ENCODE measurements at places on chromosomes 1 and 21.

- no peak for DNase-seq
These were observed 685 bp downstream of the CRTC2 start for GRCh38 chr1:153957744-153958110.

GRCh38 chr1:94622757-94623156, 81.2 kb upstream of the F3 start:
- peak; percentile 95 for DNase-seq

GRCh38 chr1:168348146-168348709, 67.6 kb downstream of the TBX19 start:
- no peak for DNase-seq

- no peak for DNase-seq
These were observed 1.9 kb downstream of the PPFIA4 start for GRCh38 chr1:203028067-203028783.

- DNase-seq: no peak
These were observed 10.6 kb downstream of the HCRTR1 start for GRCh38 chr1:31627930-31628559.

DNA sequence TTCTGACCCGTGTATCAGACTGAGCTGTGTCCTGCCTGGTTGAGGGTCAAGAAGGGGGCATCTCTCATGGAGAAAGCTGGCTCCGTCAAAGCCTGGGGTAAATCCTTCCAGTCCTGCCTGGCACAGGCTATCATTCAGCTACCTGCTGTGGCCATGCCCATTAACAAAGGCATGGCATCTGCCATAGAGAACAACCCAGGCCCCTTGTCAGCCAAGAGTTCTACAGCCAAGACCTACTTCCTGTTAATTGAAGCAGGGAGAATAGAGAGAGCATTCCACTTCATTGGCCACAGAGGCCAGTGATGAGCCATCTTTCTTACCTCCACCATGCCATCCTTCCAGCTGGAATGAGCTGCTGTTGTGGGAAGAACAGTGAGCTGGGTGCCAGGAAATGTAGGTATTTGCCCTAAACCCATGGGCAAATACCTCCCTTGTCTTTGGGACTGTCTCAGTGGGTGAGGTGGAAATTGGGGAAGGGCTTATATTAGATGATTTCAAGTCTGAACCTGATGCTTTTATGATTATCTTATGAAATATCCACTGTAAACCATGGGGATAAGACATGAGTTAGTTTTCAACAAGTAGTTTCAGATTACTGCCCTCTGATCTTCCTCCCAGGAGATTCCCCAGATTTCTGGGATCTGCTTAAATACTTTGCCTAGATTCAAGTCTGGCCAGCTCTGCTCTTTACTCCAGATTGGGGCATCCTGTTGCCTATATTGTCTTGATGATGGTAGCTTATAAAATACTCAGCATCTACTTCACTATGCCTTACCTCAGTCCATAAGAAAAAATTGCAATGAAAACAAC, 11.2 kb upstream of the KCNQ4 start:
- no peak for DNase-seq

- no peak for DNase-seq
These were observed 7.6 kb downstream of the DFFB start for GRCh38 chr1:3864884-3865283.

DNA sequence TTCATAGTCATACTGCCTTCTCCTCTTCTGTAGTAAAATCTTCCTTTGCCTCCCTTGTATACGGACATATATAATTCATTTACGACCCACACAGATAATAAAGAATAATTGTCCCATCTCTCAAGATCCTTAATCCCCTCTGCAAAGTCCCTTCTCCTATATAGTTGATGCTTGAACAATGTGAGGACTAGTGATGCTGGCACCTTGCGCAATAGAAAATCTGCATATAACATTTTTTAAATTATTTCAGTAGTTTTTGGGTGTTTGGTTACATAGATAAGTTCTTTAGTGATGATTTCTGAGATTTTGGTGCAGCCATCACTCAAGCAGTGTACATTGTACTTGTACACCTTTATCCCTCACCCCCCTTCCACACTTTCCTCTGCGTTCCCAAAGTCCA, 21.0 kb downstream of the DIRAS3 start:
- no peak for DNase-seq

DNA sequence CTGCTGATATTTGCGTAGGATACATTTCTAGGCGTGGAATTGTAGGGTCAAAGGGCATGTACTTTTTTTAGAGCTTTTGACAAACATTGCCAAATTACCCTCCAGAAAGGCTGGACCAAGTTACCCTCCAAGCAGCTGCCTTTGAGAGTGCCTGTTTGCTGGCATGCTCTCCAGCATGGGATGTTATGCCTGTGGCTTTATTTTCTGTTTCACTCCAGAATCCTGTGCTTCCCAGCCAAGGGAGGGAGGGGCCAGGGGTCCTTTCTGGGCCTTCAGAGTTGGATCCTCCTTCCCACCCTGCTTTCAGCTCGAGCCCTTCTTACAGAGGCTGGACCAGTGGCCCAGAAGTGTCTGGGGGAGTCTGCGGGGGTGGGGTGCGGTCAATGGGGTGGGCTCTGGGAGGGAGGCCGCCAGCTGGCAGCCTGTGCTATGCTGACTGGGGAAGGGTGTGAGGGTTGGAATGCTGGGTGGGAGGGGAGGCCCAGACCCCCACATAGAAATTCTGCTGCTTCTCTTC, 81.2 kb downstream of the EPHB2 start:
- DNase-seq: no peak

GRCh38 chr1:247212627-247213617, 41.1 kb upstream of the ZNF124 start:
- no peak for DNase-seq

DNA sequence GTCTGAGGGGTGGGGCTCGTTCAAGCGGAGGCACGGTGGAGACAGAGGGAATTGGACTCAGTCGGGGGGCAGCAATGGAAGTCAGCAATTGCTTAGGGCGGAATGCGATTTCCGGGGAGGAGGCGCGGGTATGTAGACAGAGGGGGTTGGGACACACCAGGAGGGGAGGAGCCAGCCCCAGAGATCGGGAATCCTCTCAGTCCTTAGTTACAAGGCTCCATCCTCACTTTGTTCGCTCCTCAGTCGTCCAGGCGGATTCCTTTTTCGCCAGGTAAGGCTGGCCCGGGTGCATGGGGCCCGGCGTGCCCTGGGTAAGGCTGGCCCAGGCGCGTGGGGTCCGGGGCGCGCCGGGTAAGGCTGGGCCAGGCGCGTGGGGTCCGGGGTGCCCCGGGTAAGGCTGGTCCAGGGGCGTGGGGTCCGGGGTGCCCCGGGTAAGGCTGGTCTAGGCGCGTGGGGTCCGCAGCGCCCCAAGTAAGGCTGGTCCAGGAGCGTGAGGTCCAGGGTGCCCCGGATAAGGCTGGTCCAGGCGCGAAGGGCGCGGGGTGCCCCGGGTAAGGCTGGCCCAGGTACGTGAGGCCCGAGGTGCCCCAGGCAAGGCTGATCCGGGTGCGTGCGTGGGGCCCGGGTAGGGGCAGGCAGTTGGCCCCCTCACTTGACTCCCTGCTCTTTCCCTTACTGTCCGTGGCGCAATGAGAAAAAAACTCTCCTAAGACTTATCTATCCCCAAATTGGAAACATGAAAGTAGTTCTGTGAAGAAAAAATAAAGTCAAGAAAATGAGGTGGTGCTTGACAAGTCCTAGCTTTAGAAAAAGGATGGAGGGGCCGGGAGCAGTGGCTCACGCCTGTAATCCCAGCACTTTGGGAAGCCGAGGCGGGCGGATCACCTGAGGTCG, at the start of gene L1TD1:
Gene L1TD1, plus strand, starts transcription at position 199 of the 894 bp plus-strand sequence. CDS start 11,780 bp downstream, outside the sequence.
- DNase-seq: no peak

DNA sequence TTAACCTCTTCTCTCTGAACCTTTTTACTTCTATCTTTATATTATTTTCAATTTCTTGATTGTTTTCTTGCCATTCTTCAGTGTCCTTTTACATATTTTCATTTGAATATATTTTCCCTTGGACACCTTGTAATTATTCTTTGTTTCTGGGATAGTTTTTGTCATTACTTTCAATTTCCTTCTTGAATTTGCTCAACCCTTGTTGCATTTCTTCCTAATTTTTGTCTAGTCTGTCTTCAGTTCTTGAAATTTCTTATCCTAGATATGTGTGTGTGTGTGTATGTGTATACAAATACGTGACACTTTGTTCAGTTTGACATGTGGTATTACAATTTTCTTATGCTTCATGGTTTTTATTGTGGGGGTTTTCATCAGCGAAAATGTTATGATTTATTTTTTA, 1.9 kb upstream of the GALNT2 start:
- DNase-seq: no peak

DNA sequence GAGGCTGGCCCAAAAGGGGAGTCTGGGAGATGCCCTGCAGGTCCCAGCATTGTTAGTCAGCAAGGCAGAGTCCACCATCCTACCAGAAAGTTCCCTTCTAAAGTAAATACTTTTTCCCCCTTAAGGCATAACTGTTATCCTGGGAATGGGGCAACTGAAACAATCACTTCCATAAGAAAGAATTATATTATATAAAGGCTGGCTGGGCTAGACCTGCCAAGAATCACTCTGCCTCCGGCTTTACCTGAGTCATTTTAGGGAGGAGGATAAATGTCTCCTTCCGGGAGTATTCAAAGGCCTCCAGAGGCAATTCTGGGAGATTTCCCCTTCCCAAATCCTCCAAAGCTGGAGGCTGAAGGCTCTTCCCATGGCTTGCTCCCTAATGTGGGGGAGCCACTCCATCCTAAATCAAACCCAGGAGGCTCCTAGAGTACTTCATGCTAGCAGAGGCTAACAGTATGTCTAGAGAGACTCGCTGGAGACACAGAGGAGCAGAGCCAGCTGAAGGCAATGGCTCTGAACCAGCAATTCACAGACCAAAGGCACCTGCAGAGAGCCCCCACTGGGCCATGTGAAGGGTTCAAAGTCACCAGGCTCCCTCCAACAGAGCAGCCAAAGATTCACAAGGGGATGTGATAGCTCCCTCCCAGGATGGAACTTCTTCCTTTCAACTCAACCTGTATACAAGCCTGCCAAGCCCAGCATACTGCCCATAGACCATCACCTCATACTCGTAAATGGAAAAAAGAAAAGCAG, 116.0 kb downstream of the ASTN1 start:
- no peak for DNase-seq

GRCh38 chr1:205914730-205915129, 28.5 kb downstream of the SLC26A9 start:
- DNase-seq: no peak

DNA sequence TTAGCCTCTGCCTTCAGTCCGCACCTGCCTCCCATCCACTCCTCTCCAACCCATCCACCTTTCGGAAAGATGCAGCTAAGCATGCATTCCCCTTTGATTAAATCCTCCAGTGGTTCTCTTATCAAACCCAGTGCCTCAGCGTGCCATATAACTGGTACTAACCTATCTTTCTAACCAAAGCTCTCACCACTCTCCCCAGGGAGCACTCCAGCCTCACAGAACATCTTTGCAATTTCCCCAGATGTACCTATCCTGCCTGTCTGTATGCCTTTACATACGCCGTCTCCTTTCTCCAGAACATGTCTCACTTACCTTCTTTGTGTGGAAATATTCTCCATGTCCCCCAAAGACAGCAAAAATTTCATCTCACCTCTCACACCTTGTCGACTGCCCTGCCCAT, 80.0 kb downstream of the SLC25A24 start:
- DNase-seq: no peak

DNA sequence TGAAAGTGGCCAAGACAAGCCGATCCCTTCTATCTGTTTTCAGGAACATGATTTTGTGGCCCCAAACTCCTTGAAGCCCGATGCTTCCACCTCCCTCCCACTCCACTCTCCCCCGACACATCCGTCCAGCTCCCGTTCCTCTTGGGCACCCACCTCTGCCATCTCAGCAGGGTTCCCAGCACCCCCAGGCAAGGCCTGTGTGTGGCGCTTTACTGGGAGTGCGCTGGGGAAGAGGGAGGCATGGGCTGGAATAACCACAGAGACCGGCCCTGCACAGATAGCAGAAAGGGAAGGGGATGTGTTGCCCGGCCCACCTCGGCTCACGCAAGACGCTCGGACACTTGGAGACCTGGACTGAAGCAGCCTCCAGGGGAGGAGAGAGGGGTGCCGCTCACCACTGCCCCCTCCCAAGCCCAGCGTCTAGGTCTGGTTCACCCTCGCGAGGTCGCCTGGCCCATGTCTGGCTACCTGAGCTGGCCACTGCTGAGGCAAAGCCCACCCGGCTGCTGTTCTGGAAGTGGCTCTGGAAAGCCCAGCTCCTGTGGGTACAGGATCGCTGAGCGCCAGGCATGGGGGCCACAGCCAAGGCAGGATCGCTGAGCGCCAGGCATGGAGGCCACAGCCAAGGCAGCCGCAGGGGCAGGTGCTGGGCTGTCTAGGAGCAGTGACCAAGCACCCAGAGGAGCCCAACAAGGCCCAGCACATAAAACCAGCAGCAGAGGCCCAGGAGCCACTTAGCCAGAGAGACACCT, 23.8 kb upstream of the COL18A1 start:
- DNase-seq: peak; percentile 47

DNA sequence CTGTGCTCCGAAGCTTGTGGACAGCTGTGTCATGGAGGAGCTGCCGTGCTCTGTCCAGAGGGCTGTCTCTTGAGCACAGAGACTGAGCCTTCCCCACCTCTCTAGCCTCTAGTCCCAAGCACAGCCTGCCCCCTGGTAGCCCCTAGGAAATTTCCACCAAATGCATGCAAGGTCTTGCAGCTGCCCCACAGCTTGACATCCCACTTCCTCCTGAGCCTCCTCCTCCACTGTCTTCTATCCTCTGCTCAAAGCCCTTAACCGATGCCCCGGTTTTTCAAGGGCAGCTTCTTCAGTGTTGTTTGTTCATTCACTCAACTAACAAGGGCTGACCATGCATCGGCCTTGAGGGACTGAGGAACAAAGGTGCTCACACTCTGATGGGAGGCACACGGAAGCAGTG, 20.6 kb upstream of the PROK1 start:
- no peak for DNase-seq

GRCh38 chr21:24781146-24781545, 826.1 kb downstream of the MRPL39 start:
- no peak for DNase-seq

DNA sequence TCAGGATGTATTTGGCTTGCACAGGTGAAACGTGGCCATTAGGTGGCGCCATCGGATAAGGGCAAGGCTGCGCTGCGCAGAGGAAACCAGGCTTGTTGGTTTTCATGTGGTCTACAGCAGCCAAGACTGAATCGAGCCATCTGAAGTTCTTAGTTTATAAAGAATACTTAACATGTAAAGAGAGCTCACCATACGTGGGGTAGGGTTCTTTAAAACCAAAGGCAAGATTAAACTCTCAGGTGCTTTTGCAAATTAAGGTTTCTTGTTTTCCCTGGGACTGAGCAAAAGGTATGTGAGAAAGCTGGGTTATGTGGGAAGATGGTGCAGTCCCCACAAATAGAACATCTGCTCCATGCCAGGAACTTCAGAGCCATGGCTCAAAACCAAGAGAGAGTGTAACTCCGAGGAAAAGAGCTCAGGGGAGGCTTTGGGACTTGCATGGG, 9.3 kb downstream of the MASP2 start:
- DNase-seq: no peak

DNA sequence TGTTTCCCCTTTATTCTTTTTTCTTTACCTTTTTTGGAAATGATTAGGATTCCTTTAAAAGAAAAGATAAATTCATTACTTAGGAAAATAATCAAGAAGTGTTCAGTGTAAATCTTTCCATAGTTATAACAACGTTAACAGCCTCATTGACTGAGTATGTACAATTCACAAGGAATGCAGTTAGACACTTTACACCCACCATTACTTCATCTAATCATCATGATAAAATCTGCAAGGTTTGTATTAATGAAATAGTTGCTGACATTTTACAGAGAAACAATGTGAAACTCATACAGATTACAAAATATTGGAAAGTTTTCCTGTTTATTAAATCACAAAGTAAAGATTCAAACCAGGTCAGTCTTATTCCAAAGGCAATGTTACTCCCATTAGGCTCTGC, 59.3 kb upstream of the NEGR1 start:
- no peak for DNase-seq

- DNase-seq: no peak
These were observed 5.0 kb downstream of the CTBS start for GRCh38 chr1:84569216-84569615.

GRCh38 chr1:81920245-81920740, 119.6 kb downstream of the ADGRL2 start:
- DNase-seq: no peak

All from RWPE2 (cell line).